Activated CD8-positive, alpha-beta memory T cell treated with anti-CD3 and anti-CD28 coated beads for 36 hours (primary cell): ENCODE measurements at places on chromosomes 16 and 17. TPM values are rescaled to one million over a fixed set of nuclear protein-coding genes. Genes with fewer than 3 reads are reported as not detected.

Gene GPR179
- 0.30 TPM for total RNA-seq

Gene PABPN1L
- total RNA-seq, result not detected

Gene DCTPP1
- 182 TPM for total RNA-seq

Gene PCGF2
- total RNA-seq, result 1.2 TPM
